ENCODE measurements at places on chromosomes 7 and 10. TPM values are rescaled to one million over a fixed set of nuclear protein-coding genes. Genes with fewer than 3 reads are reported as not detected.

The WNT8B gene
- total RNA-seq = not detected

The SPDYE2B gene
- total RNA-seq = not detected

The GARS1 gene
- 81.9 TPM for total RNA-seq

The COMMD3 gene
- 68.6 TPM for total RNA-seq

The FLNC gene
- total RNA-seq = 388 TPM

The ZKSCAN5 gene
- 11.5 TPM for total RNA-seq

The HYCC1 gene
- total RNA-seq = 87.7 TPM

The FFAR4 gene
- not detected for total RNA-seq

The VAX1 gene
- not detected for total RNA-seq

The KCNMA1 gene
- total RNA-seq = 357 TPM

The TEX36 gene
- not detected for total RNA-seq
